Mammary epithelial cell (primary cell): ENCODE measurements at places on chromosomes 11 and 22. TPM values are rescaled to one million over a fixed set of nuclear protein-coding genes. Genes with fewer than 3 reads are reported as not detected.
A peak's percentile ranks its signal among the peaks of the same experiment; 100 is the strongest.

- DNase-seq = peak; percentile 74
Measured at GRCh38 chr11:113546757-113547507, 71.7 kb upstream of the DRD2 start.

DNA sequence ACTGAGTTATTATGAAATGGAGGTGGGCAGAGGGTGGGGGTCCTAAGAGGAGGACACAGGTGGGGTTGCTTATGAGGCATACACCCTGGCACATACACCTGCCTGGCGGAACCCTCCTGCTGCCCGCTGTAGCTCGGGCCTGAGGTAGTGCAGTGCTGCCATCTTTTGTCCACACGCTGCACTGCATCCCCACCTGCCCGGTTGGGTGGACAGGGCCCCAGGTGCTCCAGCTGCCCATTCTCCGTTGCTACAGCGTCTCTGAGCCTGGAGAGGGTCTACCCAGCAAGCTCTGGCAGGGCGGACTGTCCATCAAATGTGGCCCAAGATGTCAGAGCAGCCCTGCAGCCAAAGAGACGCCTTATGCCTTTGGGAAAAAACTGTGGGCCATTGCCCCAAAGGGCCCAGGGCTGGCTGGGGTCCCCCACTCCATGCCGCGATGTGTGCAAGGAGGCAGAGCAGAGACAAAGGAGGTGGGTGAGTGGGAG, 131.2 kb downstream of the BUD13 start:
- DNase-seq = peak; percentile 14

DNA sequence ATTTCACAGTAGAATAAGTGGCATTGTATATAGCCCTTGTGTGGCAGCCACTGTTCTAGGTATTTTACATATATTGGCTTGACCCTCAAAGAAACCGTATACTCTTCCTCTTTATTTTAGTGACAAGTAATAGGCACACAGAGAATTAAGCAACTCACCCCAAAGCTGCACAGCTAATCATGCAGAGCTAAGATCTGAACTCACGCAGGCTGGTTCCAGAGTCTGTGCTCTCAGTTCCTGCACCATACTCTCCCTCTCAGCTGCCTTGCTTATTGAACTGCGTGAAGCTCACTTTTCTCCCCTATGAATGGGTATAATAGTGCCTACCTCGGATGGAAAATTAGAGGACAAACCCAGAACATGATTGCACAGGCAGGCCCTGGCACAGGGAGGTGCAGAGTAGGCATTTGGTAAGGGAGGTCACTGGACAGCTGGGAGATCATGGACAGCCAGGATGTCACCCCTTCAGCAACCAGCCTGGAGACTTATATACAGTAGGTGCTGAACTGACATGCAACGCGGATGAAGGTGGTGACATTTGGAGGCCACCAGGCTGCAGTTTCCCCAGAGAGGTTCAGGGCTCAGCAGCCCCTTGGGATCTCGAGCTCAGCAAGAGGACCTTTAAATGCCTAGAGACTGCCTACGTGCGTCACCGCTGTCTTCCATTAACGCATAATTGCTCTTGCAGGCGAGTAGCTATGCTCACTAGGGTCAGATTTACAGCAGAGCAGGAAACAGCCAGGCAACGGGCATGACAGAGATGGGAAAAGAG, 78.4 kb upstream of the TP53I11 start:
- no peak for DNase-seq

DNA sequence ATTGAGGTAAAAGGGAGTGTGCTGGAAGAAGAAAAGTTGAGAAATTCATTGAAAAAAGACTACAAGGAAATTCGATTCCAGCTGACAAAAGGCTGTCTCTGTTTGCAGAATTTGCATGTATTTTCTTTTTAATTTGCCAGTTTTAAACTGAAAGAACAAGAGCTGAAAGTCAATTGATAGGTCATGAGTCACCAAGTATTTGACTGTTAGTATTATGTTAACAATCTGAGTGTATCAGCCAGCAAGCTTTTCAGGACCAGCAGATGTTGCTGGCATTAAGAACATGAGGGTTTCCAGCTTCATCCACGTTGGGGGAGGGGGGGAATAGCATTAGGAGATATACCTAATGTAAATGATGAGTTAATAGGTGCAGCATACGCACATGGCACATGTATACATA, 726.7 kb downstream of the METTL15 start:
- DNase-seq = peak; percentile 61

GRCh38 chr22:40178417-40179409, 988 bp downstream of the TNRC6B start:
- no peak for DNase-seq

GRCh38 chr11:70472240-70472639, 73.9 kb downstream of the CTTN start:
- DNase-seq = no peak

- DNase-seq = peak; percentile 77
Measured at GRCh38 chr22:40410272-40410671, 39.9 kb downstream of the SGSM3 start.

GRCh38 chr22:20114506-20115475, 1.1 kb upstream of the RANBP1 start:
- DNase-seq = no peak

DNA sequence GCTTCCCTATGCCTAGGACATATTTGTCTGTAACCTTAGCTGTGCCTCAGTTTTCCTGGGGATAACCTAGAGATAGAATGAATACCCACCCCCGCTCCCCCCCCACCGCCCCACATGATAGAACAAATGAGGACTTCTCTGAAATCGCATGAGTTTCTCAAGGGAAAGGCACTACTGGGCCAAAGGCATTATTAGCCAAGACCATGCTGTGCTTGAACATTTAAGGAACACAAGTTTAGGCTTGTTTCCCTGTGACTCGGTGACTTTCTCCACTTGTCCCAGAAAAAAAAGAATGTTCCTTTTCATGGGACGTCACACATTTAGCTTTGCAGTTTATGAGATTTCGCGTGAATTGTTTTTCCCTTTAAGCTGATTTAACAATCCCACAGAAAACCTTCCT, 51.4 kb upstream of the CRTAM start:
- DNase-seq = peak; percentile 35

GRCh38 chr22:36971341-36972125, 47.7 kb downstream of the TST start:
- no peak for DNase-seq

DNA sequence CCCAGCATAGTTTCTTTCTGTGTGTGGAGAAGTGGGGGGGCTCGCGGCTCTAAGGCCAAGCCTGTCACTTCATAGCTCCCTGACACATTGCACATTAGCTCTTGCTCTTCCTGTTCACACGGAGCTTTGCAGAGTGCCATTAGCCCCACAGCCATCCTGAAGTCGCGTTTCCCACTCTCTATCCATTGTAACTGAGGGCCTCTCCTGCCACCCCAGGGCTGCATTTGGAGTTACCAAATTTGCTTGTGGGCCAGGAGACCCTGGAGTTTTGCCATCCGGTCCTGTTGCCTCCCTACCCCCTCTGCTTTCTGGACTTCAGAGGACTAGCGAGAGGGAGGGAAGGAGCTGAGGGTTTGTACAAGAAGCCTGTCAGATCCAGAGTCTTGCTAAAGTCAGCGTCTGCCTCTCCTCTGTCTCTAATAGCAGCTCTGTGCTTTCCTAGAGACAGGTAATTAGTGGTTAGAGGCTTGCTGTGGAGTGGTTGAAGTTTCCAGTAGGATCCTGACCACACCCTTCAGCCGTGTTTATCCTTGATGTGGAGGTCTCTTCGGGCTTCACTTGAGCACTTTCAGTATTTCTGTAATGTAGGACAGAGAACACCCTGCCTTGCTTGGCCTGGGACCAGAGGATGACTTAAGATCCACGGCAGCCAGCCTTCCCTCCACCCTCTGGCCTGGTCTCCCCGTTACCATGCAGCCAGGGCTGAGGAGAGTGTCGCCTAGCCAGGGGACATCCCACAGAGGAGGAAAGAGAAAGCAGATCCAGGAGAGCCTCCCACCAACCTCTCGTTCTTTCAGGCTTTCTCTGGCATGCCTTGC, 14.1 kb downstream of the DCPS start:
- DNase-seq = peak; percentile 64

- no peak for DNase-seq
Measured at GRCh38 chr11:26944866-26945664, 48.8 kb upstream of the FIBIN start.

DNA sequence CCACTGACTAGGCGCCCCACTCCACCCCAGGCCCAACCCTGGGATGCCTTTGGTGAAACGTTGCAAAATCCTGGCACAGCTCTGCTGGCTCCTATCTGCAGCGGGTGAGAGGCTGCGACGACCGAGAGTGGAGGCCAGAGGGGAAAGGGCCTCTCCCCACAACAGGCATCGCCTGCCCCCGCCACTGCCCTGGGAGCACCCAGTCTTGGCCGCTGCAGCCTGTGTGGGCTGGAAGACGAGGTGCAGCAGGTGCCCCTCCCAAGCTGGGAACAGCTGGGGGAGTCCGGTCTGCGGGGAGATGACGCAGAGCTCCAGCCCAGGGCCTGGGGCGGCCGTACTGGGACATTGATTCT, 4.2 kb upstream of the PIM3 start:
- no peak for DNase-seq

DNA sequence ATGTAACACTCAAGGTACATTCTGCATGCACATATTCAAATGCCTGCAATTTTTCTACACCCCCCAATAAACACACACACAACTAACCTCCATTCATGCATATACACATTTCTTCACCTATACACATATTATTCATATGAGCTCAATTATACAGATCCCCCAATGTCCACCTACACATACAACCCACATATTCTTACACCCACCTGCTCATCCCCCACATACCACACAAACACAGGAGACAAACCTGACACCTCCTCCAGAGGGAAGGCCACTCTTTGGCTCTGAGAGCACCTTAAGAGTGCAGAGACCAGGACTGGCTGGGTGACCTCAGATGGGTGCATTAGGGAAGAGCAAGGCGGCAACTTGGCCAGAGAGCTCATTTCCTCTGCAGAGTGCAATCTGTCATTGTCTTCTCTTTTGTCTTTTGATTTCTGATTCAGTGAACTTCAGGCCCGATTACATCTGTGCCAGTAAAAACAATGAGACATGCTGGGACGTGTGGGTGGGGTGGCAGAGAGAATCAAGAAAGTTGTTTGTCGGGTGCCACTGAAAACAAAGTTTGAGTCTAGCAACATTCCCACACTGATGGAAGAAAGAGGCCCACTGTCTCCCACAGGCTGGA, 208.4 kb downstream of the NXPE2 start:
- DNase-seq = peak; percentile 3

DNA sequence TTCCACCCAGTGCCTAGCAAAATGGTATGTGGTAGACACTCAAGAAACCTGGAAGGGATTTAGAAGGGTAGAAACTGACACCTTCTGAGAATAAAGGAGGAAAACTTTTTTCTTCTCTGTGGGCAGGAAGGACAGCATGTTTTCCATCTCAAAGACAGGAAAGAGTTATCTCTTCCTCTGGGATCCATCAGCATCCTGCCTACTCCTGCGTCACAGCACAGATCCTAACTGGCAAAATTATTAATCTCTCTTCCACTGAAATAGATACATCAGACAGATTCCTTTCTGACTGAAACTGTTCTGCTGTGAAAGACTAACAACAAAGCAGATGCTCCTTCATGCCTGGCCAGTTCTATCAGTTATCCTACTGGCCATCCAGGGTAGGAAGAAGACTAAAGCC, 147.2 kb downstream of the SPON1 start:
- no peak for DNase-seq

GRCh38 chr11:61833926-61834277, 5.8 kb downstream of the FADS2 start:
- DNase-seq = no peak

- DNase-seq = no peak
Measured at GRCh38 chr11:20364341-20364792, 853 bp downstream of the HTATIP2 start.

GRCh38 chr11:77200351-77201268, 72.6 kb downstream of the MYO7A start:
- DNase-seq = no peak

DNA sequence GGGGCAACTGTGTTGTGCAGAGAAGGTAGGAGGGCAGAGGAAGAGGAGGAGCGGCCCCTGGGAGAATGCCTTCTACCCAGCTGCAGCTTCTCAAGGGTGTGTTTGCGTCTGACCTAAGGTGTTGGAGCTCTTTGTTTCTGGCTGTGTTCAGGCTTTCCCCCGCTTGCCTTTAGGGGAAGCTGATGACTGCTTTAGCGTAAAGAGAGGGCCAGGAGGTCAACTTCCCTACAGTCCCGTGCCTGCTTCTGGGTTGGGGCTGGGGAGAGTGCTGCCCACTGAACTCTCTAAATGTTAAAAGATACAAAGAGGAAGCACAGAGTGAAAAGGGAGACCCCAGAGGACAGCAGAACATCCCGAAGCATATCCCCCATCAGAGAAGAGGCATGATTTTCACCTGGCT, 99.2 kb downstream of the PTPRJ start:
- DNase-seq = no peak

- DNase-seq = no peak
Measured at GRCh38 chr22:20444325-20444724, 6.7 kb upstream of the SCARF2 start.

RRM1 gene
- 73.0 and 113 TPM in 2 replicates for total RNA-seq

GCAT gene
- 22.4 and 28.1 TPM in 2 replicates for total RNA-seq

OR52N4 gene
- total RNA-seq = not detected

ATP5MG gene
- total RNA-seq = 178 and 187 TPM in 2 replicates

PDGFD gene
- 0.11 and 0.19 TPM in 2 replicates for total RNA-seq

SERHL2 gene
- total RNA-seq = 1.7 and 2.0 TPM in 2 replicates

USP47 gene
- 35.4 and 36.4 TPM in 2 replicates for total RNA-seq

POU2AF3 gene
- 0.33 TPM for total RNA-seq
